Breast epithelium (tissue), 4 donors: ENCODE measurements at places on chromosomes 13 and 19. TPM values are rescaled to one million over a fixed set of nuclear protein-coding genes. Genes with fewer than 3 reads are reported as not detected.

SELENOV gene
- total RNA-seq = not detected

NR2C2AP gene
- 19.8 TPM for total RNA-seq

GRCh38 chr13:50068508-50068907 lies 53.3 kb downstream of the KCNRG start:
- no peaks in the 10 kb centered on the region for H3K36me3 ChIP-seq
- H3K4me3 ChIP-seq = no peak overlapping the region
- no peak overlapping the region for H3K27ac ChIP-seq
- DNase-seq = no peak

- no peaks in the 10 kb centered on the region for H3K36me3 ChIP-seq
- DNase-seq = no peak
- H3K4me1 ChIP-seq = no peaks in the 10 kb centered on the region
- H3K27me3 ChIP-seq = no peaks in the 10 kb centered on the region
- no peak overlapping the region for H3K4me3 ChIP-seq
- no peak overlapping the region for H3K27ac ChIP-seq
These were observed 113.3 kb downstream of the LMO7 start for GRCh38 chr13:75749407-75749806.

DNA sequence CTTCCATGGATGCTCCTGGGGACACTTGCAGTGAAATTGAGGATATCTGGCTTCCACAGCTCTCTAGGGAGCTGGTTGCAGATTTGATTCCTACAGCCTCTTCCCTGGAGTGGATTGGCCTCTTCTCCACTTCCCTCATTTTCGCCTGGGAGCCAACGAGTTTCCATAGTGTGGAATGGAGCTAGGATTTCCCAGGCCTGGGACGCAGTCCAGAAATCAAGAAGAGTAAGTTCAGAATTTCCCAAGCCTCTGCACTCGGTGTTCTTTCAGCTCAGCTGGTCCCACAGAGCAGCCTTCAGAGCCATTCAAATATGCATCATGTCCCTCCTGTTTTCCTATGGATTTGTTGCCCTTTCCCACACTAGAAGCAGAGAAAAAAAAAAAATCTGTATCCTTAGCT lies 68.2 kb downstream of the RAP2A start:
- DNase-seq = no peak
- no peak overlapping the region for H3K27ac ChIP-seq
- H3K36me3 ChIP-seq = no peaks in the 10 kb centered on the region
- H3K27me3 ChIP-seq = no peaks in the 10 kb centered on the region
- H3K4me3 ChIP-seq = no peak overlapping the region

- no peak overlapping the region for H3K27ac ChIP-seq
- no peaks in the 10 kb centered on the region for H3K36me3 ChIP-seq
- H3K27me3 ChIP-seq = peaks cover 11% of the 10 kb centered on the region
- peaks cover 6% of the 10 kb centered on the region for H3K4me1 ChIP-seq
These were observed 9.5 kb downstream of the SSC5D start for GRCh38 chr19:55497763-55498162.

SHISA2 gene
- 0.64 TPM for total RNA-seq

GRCh38 chr19:48248081-48248833 lies 7.5 kb downstream of the CARD8 start:
- H3K36me3 ChIP-seq = no peaks in the 10 kb centered on the region
- H3K4me3 ChIP-seq = peak overlapping the region; percentile 50
- no peak overlapping the region for H3K27ac ChIP-seq
- no peaks in the 10 kb centered on the region for H3K27me3 ChIP-seq
- no peak for DNase-seq

DNA sequence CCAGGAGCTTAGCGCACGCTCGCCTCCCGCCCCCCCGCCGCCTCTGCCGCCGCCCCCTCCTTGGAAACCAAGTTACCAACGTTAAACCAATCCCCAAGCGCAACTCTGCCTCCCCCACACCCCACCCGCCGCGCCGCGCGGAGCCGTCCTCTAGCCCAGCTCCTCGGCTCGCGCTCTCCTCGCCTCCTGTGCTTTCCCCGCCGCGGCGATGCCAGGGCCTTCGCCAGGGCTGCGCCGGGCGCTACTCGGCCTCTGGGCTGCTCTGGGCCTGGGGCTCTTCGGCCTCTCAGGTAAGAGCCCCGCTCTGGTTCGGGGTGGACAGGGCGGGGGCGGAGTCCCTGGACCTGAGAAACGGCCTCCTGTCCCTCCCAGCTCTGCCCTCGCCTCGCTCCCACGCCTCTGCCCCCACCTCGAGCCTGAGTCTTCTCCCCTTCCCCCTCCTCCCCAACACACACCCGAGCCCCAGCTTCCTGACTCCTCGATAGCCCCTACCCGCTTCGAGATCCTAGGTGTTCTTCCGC lies at the start of gene ICAM5:
ICAM5 (plus strand) TSS at position 117 of the 521 bp plus-strand sequence; CDS start at position 209, 92 bp downstream.
- no peaks in the 10 kb centered on the region for H3K36me3 ChIP-seq
- H3K4me3 ChIP-seq = peak within 1 kb of the TSS; percentile 72
- H3K27me3 ChIP-seq = peaks cover 64% of the 10 kb centered on the region
- peak within 1 kb of the TSS; percentile 0 for H3K27ac ChIP-seq
- peaks cover 22% of the 10 kb centered on the region for H3K4me1 ChIP-seq

- no peak overlapping the region for H3K27ac ChIP-seq
- peaks cover 7% of the 10 kb centered on the region for H3K27me3 ChIP-seq
- no peaks in the 10 kb centered on the region for H3K36me3 ChIP-seq
- no peak for DNase-seq
- H3K4me1 ChIP-seq = peaks cover 8% of the 10 kb centered on the region
These were observed 1.6 kb upstream of the CLEC11A start for GRCh38 chr19:50721441-50722137.

DNA sequence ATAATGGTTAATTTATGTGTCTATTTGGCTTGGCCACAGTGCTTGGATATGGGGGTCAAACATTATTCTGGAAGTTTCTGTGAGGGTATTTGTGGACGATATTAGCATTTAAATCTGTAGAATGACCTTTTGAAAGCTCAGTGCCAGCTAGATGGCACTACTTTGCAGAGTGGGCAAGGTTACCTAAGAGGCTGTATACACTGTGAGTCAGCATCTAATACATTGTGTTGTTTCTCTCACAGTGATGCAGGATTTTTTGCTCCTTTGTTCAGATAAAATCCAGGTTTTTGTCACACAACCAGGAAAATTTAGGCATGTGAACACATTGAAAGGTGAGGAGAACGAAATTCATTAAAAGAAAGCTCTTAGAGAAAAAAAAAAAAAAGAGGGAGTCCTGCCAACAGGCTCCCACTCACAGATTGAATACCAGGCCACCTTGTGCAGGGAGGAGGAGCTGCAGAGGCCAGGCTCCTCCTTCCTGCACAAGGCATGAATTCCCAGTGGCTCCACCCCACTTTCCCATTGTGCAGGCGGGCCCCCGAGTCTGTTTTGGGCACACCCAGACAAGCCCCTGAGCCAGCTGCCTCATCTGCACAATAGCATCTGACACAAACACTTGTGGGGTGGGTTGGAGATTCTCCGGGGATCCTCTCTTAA lies 551.0 kb upstream of the ATXN8OS start:
- no peak overlapping the region for H3K27ac ChIP-seq
- no peaks in the 10 kb centered on the region for H3K27me3 ChIP-seq
- DNase-seq = no peak
- no peak overlapping the region for H3K4me3 ChIP-seq
- H3K36me3 ChIP-seq = no peaks in the 10 kb centered on the region

- DNase-seq = no peak
- no peak overlapping the region for H3K4me3 ChIP-seq
- H3K4me1 ChIP-seq = no peaks in the 10 kb centered on the region
These were observed 83.0 kb downstream of the USP12 start for GRCh38 chr13:27088619-27089018.

PABPC3 gene
- total RNA-seq = 0.32 TPM

TICAM1 gene
- 5.2 TPM for total RNA-seq

- H3K36me3 ChIP-seq = no peaks in the 10 kb centered on the region
- no peak overlapping the region for H3K4me3 ChIP-seq
- no peak overlapping the region for H3K27ac ChIP-seq
- no peak for DNase-seq
These were observed 5.2 kb upstream of the CDC16 start for GRCh38 chr13:114229506-114229905.

ETHE1 gene
- 59.4 TPM for total RNA-seq

CASP14 gene
- 0.29 TPM for total RNA-seq

DNA sequence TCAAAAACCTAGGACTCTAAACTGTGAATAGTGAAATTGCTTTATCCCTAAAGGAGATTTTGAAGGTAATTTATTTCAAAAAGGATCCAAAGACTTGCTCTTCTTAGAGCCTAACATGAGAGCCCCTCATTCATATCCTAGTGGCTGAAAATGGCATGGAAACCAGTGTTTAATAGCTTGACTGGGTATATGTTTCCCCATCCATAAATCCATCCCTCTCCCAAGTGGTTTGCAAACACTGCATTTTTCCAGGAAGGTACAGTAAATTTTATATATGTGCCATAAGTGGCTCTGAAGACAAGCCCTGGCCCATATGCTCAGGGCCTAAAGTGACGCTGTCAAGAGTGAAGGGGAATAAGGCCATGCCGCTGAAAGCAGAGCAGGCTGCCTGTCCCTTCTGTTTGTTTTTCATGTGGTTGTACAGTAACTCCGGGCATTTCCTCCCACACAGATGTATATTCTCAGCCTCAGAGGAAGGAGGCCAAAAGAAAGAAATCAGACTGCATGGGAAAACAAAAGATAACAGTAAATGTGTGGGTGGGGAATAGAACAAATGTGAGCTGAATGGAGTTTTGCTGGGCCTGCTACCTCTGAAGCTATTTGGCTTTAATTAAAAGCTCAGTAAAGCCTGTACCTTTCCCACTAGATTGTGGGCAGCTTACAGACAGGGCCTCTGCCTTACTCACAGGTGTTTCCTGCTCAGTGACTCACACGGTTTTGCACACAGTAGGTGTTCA lies 181.9 kb downstream of the PCDH9 start:
- H3K27ac ChIP-seq = no peak overlapping the region
- no peak for DNase-seq
- H3K36me3 ChIP-seq = no peaks in the 10 kb centered on the region
- no peaks in the 10 kb centered on the region for H3K27me3 ChIP-seq
- H3K4me3 ChIP-seq = no peak overlapping the region
- H3K4me1 ChIP-seq = no peaks in the 10 kb centered on the region

GRCh38 chr13:36858290-36858689 lies 39.3 kb downstream of the RFXAP start:
- no peaks in the 10 kb centered on the region for H3K36me3 ChIP-seq
- DNase-seq = no peak
- no peaks in the 10 kb centered on the region for H3K4me1 ChIP-seq
- no peak overlapping the region for H3K4me3 ChIP-seq

TGFBR3L gene
- not detected for total RNA-seq

DNA sequence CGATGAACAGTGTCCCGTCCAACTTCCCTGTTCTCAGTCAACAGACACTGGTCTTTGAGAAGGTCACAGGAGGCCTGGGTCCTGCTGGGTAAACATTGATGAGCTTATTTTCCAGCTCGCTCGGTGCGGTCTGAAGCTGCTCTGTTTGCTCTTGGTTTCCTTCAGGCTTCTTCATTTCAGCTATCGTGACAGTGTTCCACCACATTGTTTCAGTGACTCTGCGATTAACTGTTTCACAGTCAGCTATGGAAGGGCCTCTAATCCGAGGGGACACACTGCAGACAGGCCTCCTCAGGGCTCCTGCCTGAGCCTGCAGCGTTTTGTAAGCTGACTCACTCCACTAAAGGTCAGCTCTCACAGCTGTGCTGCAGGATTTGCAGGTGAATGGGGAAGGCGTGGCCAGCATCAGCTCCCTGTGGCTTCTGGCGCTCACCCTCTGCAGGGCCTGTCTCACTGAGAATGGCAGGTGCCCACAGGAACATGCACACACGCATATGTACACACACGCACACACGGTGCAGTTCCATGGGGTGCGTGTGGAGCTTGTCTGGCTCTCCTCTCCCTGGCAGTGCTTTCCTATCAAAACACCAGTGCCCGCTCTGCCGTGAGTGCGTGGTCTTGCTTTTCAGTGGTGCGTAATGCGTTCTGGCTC lies 62.9 kb upstream of the MCF2L start:
- no peaks in the 10 kb centered on the region for H3K27me3 ChIP-seq
- no peaks in the 10 kb centered on the region for H3K36me3 ChIP-seq
- peak; percentile 54 for DNase-seq
- peak overlapping the region; percentile 67 for H3K27ac ChIP-seq
- H3K4me3 ChIP-seq = no peak overlapping the region

DNA sequence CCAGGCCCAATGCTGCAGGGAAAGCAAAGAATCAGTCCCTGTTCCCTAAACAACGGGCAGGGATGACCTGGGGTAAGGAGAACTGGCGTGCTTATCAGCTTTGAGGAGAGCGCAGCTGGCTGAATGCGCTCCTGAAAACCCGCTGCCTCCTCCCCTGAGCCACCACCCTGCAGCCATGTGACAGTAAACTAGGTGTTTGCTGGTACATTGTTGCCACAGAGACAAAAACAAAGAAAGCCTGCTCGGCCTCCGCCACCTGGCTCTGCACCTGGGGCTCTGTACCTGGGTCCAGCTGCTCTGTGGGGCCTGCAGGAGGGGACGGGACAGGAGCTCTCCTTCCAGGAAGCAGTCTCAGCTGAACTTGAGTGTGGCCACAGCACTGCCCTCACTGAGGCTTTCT lies 21.8 kb downstream of the MCF2L start:
- H3K36me3 ChIP-seq = no peaks in the 10 kb centered on the region
- peak overlapping the region; percentile 65 for H3K27ac ChIP-seq
- DNase-seq = peak; percentile 73
- no peaks in the 10 kb centered on the region for H3K27me3 ChIP-seq
- no peak overlapping the region for H3K4me3 ChIP-seq
- no peaks in the 10 kb centered on the region for H3K4me1 ChIP-seq

- no peaks in the 10 kb centered on the region for H3K27me3 ChIP-seq
- H3K36me3 ChIP-seq = no peaks in the 10 kb centered on the region
- H3K4me1 ChIP-seq = no peaks in the 10 kb centered on the region
- no peak overlapping the region for H3K27ac ChIP-seq
- DNase-seq = no peak
- H3K4me3 ChIP-seq = no peak overlapping the region
These were observed 12.8 kb downstream of the TMEM255B start for GRCh38 chr13:113771709-113772331.

ANGPTL4 gene
- total RNA-seq = 186 TPM

GRCh38 chr13:27496006-27496405 lies 45.6 kb upstream of the MTIF3 start:
- H3K27me3 ChIP-seq = no peaks in the 10 kb centered on the region
- H3K4me3 ChIP-seq = no peak overlapping the region
- H3K27ac ChIP-seq = no peak overlapping the region
- H3K36me3 ChIP-seq = no peaks in the 10 kb centered on the region
- DNase-seq = no peak
